NCI-H187 treated with DMSO at 0.1 percent for 48 hours (cell line): ENCODE measurements at places on chromosomes 5 and 9.

DNA sequence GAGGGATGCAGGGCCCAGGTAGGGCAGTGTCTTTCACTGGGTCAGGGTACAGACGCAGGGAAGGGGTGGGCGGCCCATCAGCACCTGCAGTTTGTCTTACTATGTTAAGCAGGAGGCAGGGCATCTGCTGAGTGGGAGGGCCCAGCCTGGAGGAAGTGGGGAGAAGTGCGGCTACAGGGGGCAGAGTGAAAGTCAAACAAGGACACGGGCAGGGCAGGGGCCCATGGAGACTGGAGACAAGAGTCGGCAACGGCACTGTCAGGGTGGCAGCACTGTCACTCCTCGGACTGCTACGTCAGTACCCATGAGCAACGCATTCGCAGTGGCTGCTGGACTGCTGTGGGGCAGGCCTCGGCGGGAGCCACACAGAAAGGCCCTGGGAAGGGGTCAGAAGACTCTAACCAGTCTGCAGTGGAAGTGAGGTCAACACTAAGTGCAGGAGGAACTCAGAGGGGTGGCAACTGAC lies 19.7 kb downstream of the CAMSAP1 start:
- no peak for DNase-seq

GRCh38 chr5:167348251-167348926 lies 943.1 kb upstream of the WWC1 start:
- DNase-seq, result no peak

DNA sequence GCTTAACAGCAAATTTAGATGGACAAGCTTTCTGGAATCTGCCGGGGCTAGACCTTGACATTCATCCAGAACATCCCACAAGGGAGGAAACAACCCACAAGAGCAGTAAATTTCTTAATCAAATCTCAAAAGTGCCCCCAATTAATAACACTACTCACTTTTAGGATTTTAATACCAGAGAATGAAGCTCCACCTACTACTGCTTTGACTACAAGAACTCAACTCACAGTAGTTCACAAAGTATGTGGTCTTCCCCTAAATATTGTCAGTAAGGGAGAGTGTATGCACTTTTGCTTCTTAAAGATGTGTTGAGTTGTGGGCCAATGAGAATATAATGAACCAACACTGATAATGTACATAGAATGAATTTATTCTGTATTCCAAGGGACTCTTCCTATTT lies 94.7 kb downstream of the EBF1 start:
- no peak for DNase-seq

GRCh38 chr5:125409861-125410536 lies 663.6 kb upstream of the ZNF608 start:
- DNase-seq, result peak; percentile 82

GRCh38 chr9:115115117-115115880 lies 2.7 kb downstream of the TNC start:
- no peak for DNase-seq

DNA sequence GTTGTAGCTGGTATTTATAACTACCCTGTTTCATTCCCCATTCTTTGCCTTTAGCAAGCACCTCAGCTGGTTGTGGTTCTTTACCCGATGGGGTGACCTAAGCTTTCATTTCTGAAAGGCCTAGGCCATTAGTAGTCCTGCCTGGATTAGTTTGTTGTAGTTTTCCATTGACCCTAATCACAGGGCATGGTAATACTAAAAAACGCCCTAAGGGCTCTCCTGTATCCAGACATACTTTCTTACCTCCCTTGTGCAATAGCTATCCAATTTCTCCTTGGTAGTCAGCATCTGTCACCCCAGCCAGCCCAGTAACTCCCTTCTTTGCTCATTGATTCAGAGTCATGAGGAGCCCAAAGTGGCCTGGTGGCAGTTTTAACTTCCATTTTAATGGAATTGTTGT lies 24.0 kb downstream of the TMOD1 start:
- no peak for DNase-seq

DNA sequence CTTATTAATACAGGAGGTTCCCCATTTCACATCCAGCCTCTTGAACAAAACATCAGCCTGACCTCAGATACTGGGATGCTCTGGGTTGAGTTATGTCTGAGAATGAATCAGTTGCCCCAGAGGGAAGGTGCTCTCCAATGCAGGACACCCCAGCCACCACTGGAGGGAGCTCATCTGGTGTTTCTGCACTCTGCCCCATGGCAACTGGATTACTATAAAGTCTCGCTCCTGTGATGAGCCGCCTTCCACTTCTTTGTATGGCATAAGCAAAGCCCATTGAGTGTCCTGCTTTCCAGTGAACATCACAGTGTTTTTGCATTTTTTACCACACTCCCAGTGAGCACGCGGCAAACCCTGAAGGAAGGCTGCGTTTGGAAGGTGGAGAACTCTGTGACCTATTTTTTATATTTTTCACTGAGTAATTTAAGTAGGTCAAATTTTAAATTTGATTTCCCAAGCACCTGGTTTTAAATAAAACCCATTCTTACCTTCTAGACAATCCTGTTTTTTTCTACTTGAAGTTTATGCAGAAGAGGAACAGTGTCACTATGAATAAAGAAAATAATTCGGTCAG lies 176.9 kb upstream of the WWC1 start:
- no peak for DNase-seq

GRCh38 chr9:110087605-110088004 lies 120.4 kb downstream of the C9orf152 start:
- DNase-seq, result peak; percentile 51

DNA sequence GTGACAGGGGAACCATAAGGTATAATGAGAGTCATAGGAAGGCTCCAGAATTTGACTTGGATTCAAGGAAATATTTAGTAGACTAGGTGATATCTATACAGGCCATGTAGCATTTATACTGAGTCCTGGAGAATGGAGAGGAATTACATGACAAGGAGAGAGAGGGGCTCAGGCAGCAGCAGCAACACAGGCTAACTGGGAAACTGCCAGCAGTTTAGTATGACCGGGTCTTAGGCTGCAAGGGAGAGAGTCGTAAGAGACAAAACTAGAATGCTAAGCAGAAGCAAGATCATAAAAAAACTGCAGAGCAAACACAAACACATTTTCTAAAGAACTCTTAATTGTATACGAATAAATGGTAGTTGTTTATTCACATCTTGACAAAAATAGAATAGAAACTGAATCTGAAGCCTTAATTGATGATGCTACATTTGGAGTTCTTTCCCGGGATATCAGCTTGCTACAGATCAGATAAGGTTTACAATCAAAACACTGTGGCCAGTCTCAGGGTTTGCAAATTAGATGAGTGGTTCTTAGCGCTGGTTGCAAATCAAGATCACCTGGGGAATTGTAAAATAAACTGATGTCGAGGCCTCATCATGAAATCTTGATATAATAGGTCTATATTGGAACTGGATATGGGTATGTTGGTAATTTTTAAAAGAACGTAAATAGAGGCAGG lies 480.0 kb upstream of the C9orf72 start:
- no peak for DNase-seq

DNA sequence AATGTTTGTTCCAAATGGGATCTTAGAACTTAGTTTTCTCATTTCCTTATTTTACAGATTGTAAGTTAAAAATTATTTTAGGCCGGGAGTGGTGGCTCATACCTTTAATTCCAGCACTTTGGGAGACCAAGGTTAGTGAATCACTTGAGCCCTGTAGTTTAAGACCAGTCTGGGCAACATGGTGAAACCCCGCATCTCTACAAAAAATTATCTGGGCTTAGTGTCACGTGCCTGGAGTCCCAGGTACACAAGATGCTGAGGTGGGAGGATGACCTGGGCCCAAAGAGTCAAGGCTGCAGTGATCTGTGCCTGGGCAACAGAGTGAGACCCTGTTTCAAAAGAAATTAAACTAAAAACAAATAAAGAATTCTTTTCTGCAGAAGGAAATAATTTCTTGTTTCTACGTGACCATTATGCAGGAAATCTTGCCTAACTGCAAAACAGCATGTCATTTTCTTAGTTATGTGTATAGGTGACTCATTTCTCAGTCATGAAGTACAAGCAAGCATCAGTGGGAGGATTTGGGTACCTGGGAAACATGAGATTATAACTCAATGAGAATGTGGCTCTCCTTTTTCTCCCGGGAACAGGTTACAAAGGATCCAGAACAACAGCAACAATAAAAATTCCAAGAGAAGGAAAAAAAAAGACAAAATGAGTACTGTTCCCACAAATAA lies 375.1 kb upstream of the ST8SIA4 start:
- DNase-seq, result no peak

- no peak for DNase-seq
Measured at GRCh38 chr5:129110742-129111141, 16.2 kb downstream of the ISOC1 start.

GRCh38 chr9:133098871-133099270 lies 22.2 kb downstream of the RALGDS start:
- no peak for DNase-seq

- DNase-seq, result peak; percentile 67
Measured at GRCh38 chr5:83718195-83718825, 2.3 kb downstream of the HAPLN1 start.

- DNase-seq, result no peak
Measured at GRCh38 chr5:7876867-7877266, 7.9 kb downstream of the MTRR start.

- no peak for DNase-seq
Measured at GRCh38 chr9:120920806-120921178, 5.8 kb downstream of the TRAF1 start.

DNA sequence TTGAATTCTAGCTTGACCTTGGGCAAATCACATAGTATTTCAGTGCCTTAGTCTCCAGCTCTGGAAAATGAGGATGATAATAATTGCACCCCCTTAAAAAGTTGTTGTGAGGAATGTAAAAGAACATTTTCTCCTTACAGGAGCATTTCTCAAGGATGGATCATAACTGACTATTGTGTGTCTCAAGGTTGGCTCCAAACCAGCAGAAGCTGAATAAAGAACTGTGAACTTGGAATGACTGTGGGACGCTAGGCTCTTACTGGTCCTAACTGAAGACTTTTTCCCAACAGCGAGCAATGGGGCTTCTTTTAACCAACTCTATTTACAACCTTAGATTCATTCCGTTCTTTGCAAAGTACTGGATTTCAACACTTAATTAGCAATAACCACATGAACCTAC lies 26.2 kb upstream of the GLRX start:
- no peak for DNase-seq

GRCh38 chr9:37348917-37349316 lies 73.6 kb upstream of the GRHPR start:
- DNase-seq, result no peak

DNA sequence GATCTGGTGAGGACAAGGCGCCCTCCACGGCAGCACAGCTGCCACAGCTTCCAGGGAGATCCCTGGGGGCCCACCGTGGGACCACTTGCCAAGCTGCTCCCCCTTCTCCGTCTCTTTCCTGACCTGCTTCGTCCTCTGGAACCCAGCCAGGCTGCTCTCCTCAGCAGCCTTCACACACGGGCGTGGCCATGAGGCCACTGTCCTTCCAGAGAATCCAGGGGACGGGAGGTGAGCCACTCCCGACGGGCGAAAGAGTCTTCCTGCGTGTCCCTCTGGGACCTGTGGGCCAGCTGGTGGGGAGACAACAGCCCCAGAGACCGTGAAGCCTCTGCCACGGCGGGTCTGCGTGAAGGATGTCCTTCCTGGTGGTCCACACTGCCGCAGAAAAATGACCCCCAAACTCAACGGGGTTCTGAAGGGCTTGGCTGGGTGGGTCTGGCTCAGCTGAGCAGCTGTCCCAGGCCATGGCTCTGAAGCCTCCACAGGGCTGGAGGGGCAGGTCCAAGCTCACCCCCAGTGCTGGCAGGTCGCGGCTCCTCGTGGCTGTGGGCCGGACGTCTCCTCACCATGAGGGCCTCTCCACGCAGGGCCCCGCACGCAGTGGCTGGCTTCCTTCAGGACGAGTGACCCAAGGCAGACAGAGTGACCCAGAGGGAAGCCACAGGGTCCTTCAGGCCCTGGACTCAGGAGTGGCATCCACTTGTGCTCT lies 47.4 kb upstream of the NKD2 start:
- no peak for DNase-seq
